Stimulated activated CD4-positive, alpha-beta T cell treated with anti-CD3 and anti-CD28 coated beads, Interleukin-2, amount 100 ng/mL, for 24 hours (primary cell): ENCODE measurements at places on chromosomes 3 and 15.
A peak's percentile ranks its signal among the peaks of the same experiment; 100 is the strongest.

GRCh38 chr15:39360452-39360851 is 220.4 kb upstream of the THBS1 start:
- no peak for DNase-seq

DNA sequence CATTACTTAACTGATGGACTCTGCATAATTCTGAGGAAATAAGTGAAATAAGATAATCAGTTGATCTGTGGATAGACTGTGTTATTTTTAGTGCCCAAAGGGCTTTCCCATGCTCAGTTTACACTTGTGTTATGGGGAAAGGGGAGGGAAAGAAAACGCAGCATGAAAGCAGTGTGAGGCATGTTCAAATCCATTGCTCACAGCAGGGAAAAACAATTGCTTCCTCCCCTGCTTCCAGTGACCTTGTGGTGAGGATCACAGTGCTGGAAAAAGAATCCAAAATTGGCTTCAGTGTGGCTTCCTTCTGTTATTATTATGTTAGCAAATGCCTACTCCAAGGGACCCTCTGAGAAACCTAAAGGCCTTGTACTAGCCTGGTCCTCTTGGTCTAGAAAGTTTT is 285.1 kb upstream of the CDIN1 start:
- no peak for DNase-seq

- no peak for DNase-seq
These were observed 48.0 kb downstream of the CGGBP1 start for GRCh38 chr3:88010810-88011209.

GRCh38 chr15:33119865-33120264 is 74.6 kb downstream of the FMN1 start:
- no peak for DNase-seq

- DNase-seq: peak; percentile 61
These were observed at the start of gene TTLL3 for GRCh38 chr3:9809615-9810432. TTLL3 (plus strand) TSS chr3:9810262; CDS start chr3:9810662, 400 bp downstream.

- no peak for DNase-seq
These were observed 59.5 kb upstream of the DPPA4 start for GRCh38 chr3:109396806-109397205.

DNA sequence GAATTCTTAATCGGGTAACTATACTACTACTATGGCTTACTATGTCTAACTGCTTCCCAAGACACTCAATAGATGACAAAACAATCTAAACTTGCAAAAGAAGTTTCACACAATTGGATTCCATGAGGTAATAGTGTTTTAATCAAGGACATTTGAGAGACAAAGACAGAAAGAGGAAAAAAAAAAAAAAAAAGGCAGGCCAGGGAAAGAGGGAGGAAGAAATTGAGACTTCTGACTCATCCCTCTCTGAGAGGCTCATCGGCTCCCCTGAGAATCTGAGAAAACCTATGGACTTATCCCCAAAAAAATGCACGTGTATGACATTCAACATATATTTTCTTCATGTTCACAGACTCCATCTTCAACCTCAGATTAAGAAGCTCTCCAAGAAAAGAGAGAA is 61.0 kb downstream of the SCAPER start:
- no peak for DNase-seq

- DNase-seq: no peak
These were observed 106.3 kb downstream of the ETFA start for GRCh38 chr15:76204916-76205460.

- DNase-seq: no peak
These were observed 588.2 kb upstream of the NR2F2 start for GRCh38 chr15:95742256-95742655.

GRCh38 chr3:174957551-174958001 is 98.4 kb downstream of the NAALADL2 start:
- DNase-seq: no peak

GRCh38 chr3:125061170-125061569 is 5.4 kb upstream of the HEG1 start:
- no peak for DNase-seq

DNA sequence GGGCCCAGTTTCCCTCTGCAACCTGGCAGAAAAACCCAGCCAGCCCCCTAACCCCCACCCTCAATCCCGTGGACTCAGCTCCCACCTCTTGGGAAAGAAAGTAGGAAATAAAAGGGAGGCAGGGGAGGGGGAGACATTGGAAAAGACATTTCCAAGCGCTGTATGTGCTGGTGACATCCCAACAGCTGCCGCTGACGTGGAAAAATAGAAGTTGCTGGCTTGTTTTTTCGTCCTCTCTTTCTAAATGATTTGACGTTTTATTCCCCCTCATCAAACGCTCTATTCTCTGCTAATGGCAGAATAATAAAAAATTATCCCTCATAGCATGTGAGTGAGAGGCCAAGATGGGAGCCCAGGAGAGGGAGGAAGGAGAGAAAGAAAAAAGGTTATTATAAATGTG is 76.1 kb downstream of the LINGO1 start:
- no peak for DNase-seq

DNA sequence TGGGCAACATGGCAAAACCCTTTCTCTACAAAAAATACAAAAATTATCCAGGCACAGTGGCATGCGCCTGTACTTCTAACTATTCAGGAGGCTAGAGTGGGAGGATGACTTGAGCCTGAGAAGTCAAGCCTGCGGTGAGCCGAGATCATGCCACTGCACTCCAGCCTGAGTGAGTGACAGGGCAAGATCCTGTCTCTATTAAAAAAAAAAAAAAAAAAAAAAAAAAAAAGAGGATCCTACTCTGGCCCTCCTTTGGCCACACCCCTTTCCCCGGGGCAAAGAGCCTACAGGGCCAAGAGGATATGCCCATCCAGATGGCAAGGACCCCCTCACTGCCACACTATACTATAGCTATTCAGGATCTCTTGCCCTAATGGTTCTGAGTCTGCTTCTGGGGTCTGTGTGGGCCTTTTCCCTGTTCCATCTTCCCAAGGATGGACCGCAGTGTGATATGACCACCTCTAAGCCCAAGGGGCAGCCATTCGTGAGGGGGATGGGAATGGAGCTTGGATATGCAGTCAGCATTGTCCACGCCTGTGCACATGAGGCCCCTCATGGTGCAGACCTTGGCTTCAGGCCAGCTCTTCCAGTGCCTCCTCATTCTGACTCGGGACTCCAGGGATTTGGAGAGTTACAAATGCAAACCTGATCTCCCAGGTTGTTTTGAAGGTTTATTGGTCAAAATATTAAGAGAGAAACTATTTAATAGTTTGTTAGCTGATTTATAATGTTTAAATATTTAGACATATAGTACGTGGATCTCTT is 7.3 kb downstream of the TYRO3 start:
- DNase-seq: no peak

GRCh38 chr3:154642145-154642544 is 212.2 kb upstream of the GPR149 start:
- no peak for DNase-seq

DNA sequence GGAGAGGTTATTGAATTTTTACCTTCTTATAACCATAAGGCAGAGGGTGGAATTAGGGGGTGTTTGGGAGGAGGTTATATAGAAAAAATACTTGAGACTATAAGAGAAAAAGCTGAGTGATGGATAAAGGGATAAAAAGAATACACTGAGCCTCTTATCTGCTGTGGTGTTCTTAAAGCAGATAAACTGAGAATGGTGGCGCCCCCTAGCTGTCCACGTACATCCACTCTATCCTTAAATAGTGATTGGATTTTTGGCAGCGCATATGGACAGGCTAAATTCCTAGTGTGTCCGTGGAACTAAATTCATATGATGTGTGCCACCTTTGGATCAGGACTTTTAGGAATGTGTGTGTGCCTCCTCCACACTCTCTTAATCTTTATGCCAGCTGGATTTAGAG is 121.1 kb downstream of the OXSM start:
- peak; percentile 45 for DNase-seq

- DNase-seq: no peak
These were observed 310.4 kb downstream of the ERC2 start for GRCh38 chr3:56157693-56158362.

GRCh38 chr15:70502529-70502928 is 260.8 kb downstream of the UACA start:
- no peak for DNase-seq

DNA sequence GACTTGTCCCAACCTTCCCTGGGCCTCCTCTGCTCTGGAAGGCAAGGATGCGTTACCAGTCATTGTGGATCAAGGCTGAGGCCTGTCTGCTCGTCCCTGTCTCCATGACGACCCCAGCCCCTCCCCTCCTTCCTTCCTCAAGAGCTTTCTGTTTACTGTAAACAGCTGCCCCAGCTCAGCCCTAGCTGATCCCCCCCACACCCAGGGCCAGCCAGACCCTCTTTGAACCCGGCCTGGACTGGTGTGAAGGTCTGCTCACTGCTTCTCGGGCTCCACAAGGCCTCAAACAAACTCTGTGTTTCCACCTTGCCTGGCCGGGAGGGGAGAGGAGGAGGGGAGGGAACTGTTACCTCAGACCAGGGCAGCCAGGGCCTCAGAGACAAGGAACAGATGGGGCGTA is 16.9 kb downstream of the VPS18 start:
- DNase-seq: no peak
